ENCODE measurements at places on chromosomes 5 and 9. TPM values are rescaled to one million over a fixed set of nuclear protein-coding genes. Genes with fewer than 3 reads are reported as not detected.

LCN6 gene
- 4.2 TPM for polyA plus RNA-seq

CARD6 gene
- polyA plus RNA-seq = 4.8 TPM

CYLC2 gene
- polyA plus RNA-seq = not detected

FBLL1 gene
- polyA plus RNA-seq = 0.60 TPM

IFNA1 gene
- polyA plus RNA-seq = not detected

FAM78A gene
- 11.9 TPM for polyA plus RNA-seq

SURF2 gene
- 17.4 TPM for polyA plus RNA-seq

IGIP gene
- polyA plus RNA-seq = 3.5 TPM

DIPK1B gene
- 6.5 TPM for polyA plus RNA-seq

EFNA5 gene
- 1.4 TPM for polyA plus RNA-seq

FBXL17 gene
- 8.2 TPM for polyA plus RNA-seq

SEMA6A gene
- 8.4 TPM for polyA plus RNA-seq

GFI1B gene
- 0.87 TPM for polyA plus RNA-seq

OR1Q1 gene
- polyA plus RNA-seq = not detected

IL31RA gene
- not detected for polyA plus RNA-seq

OTP gene
- polyA plus RNA-seq = not detected

NUTM2F gene
- polyA plus RNA-seq = not detected

POU5F2 gene
- polyA plus RNA-seq = 0.17 TPM

SV2C gene
- polyA plus RNA-seq = 0.31 TPM

NDOR1 gene
- polyA plus RNA-seq = 6.0 TPM

KIF24 gene
- under 0.01 TPM for polyA plus RNA-seq

TAF11L3 gene
- polyA plus RNA-seq = not detected

PLEKHG4B gene
- polyA plus RNA-seq = not detected

MEIKIN gene
- not detected for polyA plus RNA-seq

ADGRD2 gene
- not detected for polyA plus RNA-seq

BSPRY gene
- polyA plus RNA-seq = 14.4 TPM

TAF11L9 gene
- not detected for polyA plus RNA-seq

CAMLG gene
- polyA plus RNA-seq = 27.0 TPM

RXRA gene
- 50.8 TPM for polyA plus RNA-seq

CTSV gene
- not detected for polyA plus RNA-seq

C1QTNF2 gene
- polyA plus RNA-seq = not detected

GPR151 gene
- polyA plus RNA-seq = not detected

SNCB gene
- polyA plus RNA-seq = not detected

FOXD4L5 gene
- polyA plus RNA-seq = not detected

TAF11L4 gene
- polyA plus RNA-seq = not detected

ATOSB gene
- polyA plus RNA-seq = 25.4 TPM

Measured in sigmoid colon (tissue), 7 donors.